ENCODE measurements at places on chromosomes 12 and 14.
A peak's percentile ranks its signal among the peaks of the same experiment; 100 is the strongest.

- peak; percentile 76 for DNase-seq
Observed at GRCh38 chr14:50225067-50225973, 6.1 kb downstream of the SOS2 start.

GRCh38 chr14:76106188-76106587 is 45.5 kb upstream of the GPATCH2L start:
- no peak for DNase-seq

DNA sequence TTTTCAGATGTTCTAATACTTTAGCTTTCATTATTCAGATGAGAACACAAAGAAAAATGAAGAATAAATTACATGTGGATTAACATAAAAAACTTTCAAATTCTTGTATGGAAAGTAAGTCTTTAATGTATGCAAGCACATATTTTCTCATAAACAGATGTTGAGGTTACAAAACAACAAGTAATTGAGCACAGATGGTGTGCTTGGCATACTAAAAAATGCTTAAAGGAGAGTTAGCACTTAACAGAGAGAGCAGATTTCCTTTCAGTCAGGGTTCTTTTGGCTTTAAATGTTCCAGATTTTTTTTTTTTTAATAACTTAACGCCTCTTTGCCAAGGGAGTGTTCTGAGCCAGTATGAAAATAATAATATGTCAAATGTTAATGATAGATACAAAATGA is 96.0 kb downstream of the RASSF9 start:
- DNase-seq, result peak; percentile 16

- DNase-seq, result no peak
Observed at GRCh38 chr12:118065380-118065779, 4.4 kb upstream of the WSB2 start.

DNA sequence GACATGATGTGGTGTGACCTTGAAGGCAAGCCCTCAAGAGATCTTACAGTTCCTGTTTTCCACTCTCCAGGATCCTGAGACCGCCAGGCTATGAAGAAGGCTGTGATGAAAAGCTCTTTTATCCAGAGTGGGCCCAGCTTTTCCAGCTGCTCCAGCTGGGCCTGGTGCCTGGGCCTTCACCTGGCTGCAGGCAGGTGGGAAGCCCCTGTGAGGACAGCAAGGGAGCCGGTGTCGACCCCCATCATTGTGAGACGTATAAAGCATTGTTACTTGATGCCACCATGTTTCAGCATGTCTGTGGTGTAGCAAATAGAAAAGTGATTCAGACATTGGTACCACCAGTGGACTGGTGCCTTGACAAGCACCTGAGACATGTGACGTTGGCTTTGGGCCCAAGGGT is 190.2 kb downstream of the KIF26A start:
- no peak for DNase-seq

Measured in fibroblast of villous mesenchyme (primary cell).